CD4-positive, alpha-beta T cell (primary cell): ENCODE measurements at places on chromosomes 2 and 18. TPM values are rescaled to one million over a fixed set of nuclear protein-coding genes. Genes with fewer than 3 reads are reported as not detected.

The BCL2L11 gene
- 50.1 TPM for total RNA-seq

The GCFC2 gene
- 15.7 TPM for total RNA-seq

The TRIB2 gene
- total RNA-seq = 91.3 TPM

The C2orf66 gene
- total RNA-seq = not detected

The ACTR3 gene
- total RNA-seq = 123 TPM

The GPC1 gene
- total RNA-seq = 0.58 TPM

The TRABD2A gene
- total RNA-seq = 170 TPM

The ERICH2 gene
- total RNA-seq = not detected

The VWC2L gene
- not detected for total RNA-seq

The CBLN2 gene
- total RNA-seq = not detected

The SLC9A4 gene
- total RNA-seq = not detected

GRCh38 chr18:2887470-2887869 is 40.7 kb downstream of the EMILIN2 start:
- DNase-seq = no peak

DNA sequence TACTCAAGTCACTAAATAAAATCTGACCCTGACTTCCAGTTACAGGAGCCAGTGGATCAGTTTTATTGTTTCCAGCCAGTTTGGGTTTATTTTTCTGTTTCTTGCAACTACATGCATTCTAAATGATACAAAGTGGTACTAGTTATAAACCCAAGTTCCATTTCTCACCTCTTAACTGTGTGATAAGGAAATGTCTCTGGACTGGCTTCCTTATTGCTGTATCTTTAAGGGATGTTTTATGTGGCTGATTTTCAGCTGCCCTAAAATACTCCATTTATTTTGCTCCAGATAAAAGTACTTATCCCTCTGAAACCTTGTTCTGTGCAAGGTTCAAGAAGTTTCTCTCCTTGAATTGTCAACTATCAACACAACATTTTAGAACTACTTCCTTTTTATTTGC is 107.9 kb upstream of the DLX2 start:
- no peak for DNase-seq

- DNase-seq = no peak
These were observed 60.2 kb downstream of the GALNT14 start for GRCh38 chr2:31078011-31078410.

DNA sequence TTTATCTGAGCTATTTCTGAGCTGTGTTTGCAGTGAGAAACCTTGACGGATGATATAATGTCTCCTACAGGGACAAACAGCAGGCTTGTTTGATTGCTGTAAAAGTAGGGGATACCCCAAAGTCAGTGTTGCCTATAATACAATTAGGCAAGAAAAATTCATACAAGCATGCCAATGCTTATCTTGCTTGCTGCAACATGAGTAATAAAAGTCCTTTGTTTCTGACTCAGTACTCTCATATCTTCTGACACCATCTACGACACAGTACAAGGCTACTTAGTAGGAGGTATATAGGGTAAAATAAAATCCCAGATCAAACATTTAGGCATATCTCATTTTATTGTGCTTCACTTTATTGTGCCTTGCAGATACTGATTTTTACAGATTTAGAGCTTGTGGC is 33.0 kb downstream of the ERBB4 start:
- no peak for DNase-seq

DNA sequence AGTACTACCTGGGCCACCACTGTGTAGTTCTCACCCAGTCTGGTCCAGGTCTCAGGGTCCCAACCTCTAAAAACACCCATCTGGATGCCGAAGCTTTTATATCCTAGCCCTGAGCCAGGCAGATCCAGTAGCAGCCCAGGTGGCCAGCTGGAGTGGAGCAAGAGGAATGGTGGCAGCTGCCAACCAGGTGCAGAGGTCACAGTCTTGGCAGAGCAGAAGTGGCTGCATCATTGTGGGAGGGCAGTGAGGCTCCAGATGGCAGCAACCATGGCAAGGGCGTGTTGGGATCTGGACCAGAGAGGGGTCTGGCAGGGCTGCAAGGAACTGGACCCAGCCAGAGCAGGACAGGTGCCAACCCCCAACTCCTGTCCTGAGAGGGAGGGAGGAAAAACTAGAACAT is 72.2 kb upstream of the AGAP1 start:
- no peak for DNase-seq

GRCh38 chr2:56326346-56326741 is 142.6 kb downstream of the CCDC85A start:
- no peak for DNase-seq

GRCh38 chr18:11500153-11501122 is 109.0 kb upstream of the SLC35G4 start:
- DNase-seq = no peak

- DNase-seq = no peak
These were observed 111.5 kb downstream of the CAPN13 start for GRCh38 chr2:30695749-30696148.

DNA sequence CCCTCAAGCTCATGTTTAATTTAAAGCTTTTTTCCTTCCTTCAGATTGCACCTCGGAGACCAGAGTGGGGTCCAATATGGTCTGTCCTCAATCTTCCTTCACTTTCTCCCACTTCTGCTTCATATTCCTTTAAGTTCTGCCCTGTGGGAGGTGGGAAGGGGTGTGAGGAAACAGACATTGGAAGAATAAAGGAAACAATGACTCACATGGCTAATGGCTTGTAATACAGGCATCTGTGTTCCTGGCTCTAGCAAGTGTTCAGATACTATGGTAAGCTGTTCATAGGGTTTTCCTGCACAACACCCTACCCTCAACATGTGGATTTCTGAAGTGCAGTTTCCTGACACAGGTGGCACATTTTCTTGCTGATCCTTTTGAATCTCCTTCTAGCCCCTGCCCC is 209.5 kb downstream of the PIK3C3 start:
- no peak for DNase-seq

DNA sequence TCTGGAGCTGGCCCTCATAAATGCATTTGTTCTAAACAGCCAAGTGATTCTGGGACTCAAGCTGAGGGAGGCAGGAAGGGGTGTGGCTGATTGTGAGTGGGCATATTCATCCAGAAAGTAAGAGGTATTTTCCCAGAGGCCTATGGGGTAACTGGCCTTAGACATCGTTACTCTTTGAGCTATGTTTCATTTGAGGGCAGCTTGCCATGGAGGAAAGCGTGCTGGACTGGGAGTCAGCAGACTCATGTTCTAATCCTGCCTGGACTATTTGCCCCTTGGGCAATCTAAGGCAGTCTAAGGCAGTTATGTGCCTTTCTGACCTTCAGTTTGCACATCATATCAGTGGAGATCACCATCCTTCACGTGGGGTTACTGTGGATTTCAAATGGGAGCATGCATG is 93.5 kb upstream of the SLC14A2 start:
- DNase-seq = no peak

DNA sequence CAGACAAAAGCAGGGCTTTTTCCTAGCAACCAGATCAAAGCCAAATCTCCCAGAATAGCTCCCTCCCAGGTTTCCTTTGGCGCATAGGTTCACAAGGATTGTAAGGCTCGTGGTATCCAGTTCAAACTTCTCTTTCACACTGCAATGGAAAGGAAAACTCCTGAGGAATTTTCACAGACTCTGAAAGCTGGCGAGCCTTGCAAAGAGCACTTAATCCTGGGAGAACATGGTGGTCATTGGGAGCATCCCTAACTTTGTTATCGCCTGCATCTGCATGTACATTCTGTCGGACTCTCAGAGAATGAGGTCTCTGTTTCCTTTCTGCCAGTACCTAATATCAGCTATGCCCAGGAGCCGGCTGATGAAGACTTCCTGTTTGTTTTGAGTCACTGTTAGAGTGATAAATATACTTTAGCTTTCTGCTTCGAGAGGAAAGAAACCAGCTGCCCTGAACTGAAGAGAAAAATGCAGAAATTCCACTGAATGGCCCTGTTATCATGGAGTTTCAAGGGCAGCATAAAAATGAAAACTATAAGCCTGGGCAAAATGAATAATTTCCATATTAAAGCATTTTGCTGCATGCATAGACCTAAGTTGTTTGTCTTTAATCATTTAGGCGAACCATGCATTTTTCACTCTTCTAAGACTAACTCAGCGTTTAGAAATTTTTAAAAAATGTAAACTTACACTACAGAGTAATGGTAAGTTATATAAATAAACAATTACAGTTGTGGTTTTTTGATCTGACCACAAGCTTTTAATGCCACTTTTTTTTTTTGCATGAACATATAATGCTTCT is 76.4 kb upstream of the ZEB2 start:
- no peak for DNase-seq

DNA sequence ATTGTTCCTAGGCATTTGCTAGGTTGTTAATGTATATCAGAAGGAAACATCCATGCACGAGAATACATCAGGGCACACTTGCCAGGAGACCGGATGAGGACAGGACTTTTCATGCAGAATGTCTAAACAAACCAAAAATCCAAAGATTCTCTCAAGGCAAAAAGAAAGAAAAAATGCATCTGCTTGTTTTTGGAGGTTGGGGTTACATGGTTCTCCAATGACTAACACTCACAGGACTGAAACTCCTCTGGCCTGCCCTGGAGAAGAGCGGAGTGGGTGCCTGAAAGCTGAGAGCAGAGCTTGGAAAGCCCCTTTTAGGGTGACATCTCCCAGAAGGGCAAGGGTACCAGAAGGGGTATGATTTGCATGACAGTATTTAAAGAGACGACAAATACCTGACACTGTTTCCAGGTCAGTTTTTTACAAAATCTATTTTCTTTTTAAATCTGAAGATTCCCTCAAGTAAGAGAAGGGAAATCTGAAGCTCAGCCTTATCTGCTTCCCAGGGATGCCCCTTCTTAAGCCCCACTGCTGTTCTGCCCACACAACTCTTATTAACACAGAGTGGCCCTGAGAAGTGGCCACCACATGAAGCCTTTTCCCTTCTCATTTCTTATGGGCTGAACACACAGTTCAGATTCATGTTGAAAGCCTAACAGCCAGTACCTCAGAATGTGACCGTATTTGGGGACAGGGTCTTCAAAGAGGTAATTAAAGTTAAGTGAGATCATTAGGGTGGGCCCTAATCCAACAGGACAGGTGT is 216.4 kb downstream of the STK39 start:
- no peak for DNase-seq

DNA sequence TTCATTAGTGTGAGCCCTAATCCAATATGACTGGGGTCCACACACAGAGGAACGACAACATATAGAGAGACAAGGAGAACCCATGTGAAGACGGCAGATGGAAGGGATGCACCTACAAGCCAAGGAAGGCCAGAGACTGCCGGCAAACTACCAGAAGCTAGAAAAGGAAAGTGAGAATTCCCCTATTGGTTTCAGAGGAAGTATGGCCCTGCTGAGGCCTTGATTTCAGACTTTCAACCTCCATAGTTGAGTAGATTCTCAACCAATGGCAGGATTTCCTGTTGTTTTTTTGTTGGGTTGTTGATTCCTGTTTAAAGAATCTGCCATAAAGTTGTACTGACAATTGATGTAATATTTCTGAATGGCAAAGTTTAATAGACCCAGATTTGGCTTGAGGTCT is 241.5 kb downstream of the SATB2 start:
- DNase-seq = no peak

GRCh38 chr2:55839182-55839819 is 84.3 kb downstream of the EFEMP1 start:
- no peak for DNase-seq

DNA sequence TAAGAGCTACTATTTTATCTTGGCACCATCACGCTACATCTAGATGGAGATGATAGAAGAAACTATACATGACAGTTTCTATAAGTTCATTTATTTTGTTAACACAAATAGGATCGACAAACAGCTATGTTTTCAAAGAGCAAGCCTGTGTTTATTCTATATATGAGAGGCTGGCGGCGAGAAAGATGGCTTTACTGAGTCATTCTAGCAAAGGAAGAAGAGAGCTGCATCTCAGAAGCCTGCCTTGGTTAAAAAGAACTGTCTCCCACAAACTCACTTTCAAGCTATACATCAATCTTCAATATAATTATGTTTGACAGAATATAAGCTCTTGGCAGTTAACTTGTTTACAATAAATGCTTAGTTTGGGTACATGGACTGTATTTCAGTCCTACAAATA is 13.0 kb downstream of the SATB2 start:
- no peak for DNase-seq

DNA sequence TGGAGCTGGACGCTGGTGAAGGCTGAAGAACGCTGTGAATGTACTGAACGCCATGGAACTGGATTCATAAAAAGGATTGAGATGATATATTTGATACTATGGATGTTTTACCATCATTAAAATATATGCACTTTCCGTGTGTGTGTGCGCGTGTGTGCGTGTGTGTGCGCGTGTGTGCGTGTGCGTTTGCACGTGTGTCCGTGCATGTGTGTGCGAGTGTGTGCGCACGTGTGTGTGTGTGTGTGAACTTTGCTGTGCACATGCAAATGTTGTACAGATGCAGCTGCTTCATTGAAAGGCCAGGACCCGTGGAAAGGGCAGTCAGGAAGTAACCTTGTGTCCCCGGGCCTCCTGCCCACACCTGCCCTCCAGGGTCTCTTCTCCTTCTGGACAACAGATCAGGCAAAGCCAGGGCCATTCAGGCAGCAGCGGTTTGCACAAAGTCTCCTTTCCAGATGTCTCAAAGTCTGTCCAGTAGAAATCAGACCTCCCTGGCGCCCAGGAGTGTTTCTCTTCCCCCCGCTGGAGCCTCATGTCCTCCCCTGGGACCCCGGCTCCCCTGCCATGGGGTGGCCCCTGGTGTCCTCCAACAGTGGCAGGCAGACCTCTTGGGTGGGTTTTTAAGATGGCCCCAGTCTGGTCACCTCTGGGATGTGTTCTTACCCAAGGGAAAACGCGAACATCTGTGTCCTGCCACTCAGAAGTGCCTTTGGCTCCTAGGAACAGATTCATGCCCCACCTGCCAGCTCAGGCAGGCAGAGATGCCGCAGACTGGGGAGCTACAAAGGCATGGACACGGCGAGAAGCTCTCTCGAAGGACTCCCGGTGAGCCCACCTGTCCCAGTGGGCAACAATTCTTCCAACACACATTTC is 86.1 kb upstream of the GPC1 start:
- DNase-seq = no peak

DNA sequence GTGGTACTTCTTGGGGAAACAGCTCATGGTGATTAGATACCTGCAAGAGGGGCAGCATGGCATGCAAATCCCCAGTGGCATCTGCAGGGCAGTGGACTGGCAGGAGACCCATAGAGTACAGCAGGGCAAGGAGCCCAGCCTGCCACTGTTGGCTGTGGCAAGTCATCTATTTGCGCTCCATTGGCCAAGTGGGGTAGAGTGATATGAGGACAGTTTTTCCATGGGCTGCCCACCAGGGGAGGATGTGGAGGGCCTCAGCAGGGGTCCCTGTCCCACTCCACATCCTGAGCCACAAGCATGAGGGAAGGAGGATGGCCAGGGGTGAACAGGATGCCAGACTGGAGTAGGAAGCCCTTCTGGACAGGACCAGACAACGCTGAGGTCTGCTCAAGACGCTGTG is 50.9 kb upstream of the OTOF start:
- DNase-seq = no peak
